Stimulated activated CD8-positive, alpha-beta memory T cell treated with anti-CD3 and anti-CD28 coated beads, Interleukin-4, amount 100 ng/mL, for 1 hour (primary cell): ENCODE measurements at places on chromosomes 3 and 15.

DNA sequence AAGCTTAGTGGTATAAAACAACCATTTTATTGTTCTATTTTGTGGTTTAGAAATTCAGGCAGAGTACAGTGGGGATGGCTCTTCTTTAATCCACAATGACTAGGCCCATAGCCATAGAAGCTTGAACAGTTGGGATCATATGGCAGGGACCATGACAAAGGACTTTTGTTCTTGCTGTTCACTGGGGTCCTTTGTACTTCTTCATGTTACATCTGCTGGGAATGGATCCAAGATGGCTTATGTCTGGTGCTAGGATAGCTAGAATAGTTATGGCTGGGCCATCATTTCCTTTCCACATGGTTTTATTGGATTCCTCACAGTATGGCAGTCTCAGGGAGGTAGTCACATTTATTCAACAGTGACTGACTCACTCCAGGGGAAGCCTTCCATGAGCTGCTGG lies 427.9 kb upstream of the AGTR1 start:
- DNase-seq, result no peak

DNA sequence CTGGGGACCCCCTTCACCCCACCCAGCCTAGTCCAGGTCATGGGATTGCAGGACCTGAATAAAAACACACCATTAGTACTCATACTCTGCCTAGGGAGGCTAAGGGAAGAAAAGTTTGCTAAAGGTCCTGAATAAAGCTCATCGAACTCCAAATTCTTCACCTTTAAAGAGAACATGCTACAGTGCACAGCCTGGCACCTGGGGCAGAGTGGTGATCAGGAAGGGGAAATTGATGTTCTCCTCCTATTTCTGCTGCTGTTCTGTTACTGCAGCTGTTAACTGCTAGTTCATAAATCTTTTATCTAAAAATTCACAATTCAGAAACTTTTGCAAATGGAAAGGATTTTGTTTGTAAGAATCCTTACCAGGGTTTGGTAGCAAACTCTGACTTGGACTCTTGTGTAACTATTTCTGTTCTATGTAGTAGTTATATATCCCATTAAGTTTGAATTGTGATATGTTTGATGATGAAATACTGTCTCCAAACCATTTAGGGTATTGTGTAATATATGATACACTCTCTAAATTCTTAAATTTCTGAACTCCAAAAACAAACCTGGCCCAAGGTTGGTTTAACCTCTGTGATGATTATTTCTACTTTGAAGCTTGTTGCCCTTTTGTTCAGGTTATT lies 27.9 kb downstream of the MCTP2 start:
- no peak for DNase-seq

- no peak for DNase-seq
These were observed 1.7 kb downstream of the PLA2G4D start for GRCh38 chr15:42092398-42093318.

- DNase-seq, result no peak
These were observed 125.0 kb downstream of the ZNF280D start for GRCh38 chr15:56608140-56608778.

GRCh38 chr3:178672275-178672674 lies 136.0 kb downstream of the KCNMB2 start:
- DNase-seq, result no peak

DNA sequence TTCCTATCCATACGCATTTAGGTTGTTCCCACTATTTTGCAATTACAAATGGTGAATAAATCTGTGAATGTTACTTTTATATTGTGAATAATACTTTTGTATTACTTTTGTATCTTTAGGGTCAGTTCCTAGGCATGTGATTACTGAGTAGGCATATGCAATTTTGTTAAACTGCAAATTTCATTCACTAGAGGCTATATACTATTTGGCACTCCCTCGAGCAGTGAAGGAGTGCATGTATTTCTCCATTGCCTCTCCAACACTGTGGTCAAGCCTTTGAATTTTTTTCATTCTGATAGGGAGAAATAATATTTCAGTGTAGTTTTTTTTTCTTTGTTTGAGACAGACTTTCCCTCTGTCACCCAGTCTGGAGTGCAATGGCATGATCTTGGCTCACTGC lies 8.4 kb upstream of the CMTM6 start:
- DNase-seq, result no peak

DNA sequence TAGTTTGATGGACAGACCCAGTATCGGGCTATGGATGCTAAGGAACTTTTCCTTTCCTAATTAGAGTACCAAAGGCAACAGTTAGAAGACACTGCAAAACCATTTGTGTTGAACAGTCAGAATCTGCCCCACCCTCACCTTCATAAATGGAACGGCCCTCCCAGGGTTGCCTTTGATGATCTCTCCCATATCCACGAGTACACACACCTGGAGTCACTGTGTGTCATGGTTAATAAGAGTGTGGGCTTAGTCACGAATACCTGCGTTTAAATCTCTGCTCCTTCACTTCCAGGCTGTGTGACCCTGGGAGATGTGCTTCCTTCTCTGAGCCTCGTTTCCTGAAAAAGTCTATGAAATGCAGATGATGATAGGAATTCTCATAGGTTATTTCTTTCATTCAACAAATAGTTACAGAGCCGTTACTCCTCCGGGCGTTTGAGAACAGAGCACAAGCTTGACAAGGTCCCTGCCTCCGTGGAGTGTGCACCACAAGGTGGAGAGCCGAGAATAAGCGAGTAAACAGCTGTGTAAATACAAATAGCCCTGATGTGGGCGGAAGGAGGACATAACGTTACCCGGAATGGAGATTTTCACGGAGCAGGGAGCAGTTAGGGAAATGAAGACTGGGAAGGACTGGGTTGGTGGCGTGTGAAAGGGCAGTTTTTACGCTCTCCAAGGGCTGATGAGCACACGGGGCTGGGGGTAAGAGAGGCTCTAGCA lies 6.7 kb downstream of the SLC51A start:
- no peak for DNase-seq

- no peak for DNase-seq
These were observed 97.6 kb upstream of the ALDH1A3 start for GRCh38 chr15:100781961-100782530.

DNA sequence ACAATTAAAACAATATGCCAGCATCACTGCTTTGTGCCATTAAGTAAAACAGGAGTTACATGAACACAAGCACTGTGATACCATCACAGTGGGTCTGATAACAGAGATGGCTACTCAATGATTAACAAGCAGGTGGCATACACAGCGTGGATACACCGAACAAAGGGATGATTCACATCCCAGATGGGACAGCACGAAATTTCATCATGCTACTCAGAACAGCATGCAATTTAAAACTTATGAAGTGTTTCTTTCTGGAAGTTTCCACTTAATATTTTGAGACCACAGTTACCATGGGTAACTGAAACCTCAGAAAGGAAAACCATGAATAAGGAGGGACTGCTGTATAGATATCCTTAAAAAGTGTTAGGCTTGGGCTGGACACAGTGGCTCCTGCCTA lies 44.5 kb downstream of the SLC24A1 start:
- no peak for DNase-seq

- no peak for DNase-seq
These were observed 106.5 kb downstream of the UBE3A start for GRCh38 chr15:25332306-25332705.

- DNase-seq, result no peak
These were observed 15.1 kb downstream of the HERC1 start for GRCh38 chr15:63818629-63819028.

- DNase-seq, result no peak
These were observed 134.9 kb upstream of the TOPAZ1 start for GRCh38 chr3:44106756-44107155.

DNA sequence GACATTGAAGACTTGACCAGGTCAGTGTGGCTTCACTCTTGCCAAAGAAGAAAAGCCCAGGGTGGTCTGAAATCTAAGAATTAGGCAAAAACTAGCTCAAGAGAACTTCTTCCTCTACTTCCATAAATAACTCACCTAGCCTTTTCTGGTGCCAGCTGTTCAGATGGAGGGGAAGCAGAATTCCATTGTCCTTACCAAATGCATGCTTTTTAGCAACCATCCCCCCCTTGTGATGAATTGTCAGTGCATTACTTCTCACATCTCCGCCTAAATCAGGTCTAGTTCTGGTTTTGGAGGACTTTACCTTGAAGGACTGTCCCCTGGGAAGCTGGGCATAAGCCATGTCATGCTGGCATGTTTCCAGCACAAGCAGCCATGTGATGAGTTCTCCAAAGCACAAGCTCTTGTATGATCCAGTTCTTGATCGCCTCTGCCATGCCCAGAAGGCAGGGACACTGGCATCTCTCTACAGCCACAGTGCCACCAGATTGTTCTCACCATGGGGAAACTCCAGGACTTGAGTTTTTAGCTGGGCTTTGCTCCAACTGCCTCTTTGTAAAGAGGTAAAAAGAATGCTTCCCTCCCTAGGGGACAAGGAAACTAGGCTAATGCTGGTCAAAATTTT lies 96.4 kb upstream of the IL12A start:
- no peak for DNase-seq

DNA sequence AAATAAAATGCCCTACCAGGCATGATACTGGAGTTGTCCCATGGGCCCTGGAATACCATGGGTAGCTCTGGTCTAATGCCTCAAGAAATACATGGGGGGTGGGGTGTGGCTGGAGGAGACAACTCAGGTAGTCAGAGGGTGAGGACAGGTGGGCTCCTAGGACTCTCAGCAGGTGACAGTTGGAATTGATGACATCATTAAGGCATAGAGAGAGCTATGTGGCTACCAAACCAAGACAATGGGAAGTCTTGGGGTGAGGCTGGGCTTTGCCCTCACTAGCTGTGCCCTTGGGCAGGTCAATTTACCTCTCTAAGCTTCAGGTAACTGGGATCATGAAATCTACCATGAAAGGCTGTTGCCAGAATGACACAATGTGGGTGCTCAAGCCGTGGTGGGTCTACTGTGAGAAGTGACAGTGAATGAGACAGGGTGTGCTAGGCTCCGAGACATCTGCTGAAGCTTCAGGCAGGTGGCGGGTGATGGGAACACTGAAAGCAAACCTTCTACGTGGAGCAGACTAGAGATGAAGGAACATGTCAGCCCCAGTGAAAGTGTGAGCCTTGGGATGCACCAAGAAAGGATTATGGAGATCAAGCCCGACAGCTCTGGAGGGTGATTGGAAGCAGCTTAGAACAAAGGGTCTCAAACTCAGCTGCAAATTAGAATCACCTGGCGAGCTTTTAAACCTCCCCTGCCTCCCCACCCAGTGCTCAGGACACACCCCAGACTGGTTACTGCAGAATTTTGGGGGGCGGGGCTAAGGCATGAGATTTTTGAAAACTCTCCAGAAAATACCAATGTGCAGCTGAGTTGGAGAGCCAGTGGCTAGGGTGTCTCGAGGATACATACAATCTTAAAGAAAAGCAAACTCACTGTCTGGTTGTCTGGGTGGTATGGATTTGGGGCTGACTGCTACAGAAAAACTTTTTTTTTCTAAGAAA lies 21.5 kb downstream of the SLC6A20 start:
- DNase-seq, result no peak

DNA sequence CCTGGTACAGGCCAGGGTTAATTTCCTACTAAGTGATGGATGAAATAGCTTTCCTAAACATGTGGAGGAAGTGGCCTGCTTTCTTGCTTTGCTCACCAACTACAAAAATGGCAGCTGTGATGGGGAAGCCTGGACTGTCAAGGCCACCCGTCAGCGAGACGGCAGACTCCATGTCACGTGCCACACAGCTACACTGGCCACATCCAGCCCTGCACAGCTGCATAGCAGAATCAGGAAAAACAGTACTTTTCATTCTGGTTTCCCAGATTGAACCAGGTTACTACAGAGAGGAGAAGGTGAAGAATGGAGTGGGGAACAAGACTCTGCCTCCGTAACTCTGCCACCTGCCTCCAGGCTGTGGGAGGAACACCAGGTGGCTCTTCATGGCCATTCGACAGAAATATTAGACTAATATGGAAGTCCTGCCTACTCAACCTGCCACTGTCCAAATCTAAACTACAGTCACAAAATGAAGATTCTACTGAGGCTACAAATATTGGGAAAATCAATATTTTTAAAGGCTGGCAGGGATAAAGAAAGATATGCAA lies 174.3 kb downstream of the MAGI1 start:
- no peak for DNase-seq

DNA sequence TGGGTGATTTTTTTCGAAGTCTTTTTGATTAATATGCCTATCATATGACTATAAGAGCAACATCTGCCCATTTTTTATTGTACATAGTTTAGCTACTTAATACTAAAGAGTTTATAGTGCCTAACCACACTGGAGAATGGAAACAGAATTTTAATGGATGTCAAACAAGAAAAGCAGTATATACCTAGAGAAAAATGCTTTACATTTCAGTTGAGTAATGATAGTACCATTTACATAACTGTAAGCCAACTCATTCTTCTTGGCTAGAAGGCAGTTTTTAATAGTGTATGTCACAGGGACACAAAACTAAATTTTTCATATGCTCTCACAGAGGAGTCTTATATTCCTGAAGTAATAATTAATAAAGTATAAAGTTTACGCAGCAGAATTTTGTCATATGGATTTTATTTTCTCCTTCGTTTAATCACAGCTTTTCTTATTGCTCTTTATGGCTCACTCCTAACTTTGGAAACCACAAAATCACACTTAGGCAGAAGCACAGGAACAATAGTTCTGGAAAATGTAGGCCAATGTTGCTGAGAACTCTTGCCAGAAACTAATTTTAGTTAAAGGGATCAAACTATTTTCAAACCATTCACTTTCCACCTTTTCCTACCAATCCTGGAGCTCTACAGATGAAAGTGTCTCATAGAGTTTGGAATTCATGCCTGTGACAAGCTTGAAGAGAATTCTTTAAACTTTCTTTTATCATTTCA lies 243.6 kb downstream of the ZIC1 start:
- DNase-seq, result no peak

- DNase-seq, result no peak
These were observed 308.4 kb downstream of the SQOR start for GRCh38 chr15:45943240-45943639.

- DNase-seq, result no peak
These were observed 17.7 kb upstream of the CGNL1 start for GRCh38 chr15:57358571-57358970.

DNA sequence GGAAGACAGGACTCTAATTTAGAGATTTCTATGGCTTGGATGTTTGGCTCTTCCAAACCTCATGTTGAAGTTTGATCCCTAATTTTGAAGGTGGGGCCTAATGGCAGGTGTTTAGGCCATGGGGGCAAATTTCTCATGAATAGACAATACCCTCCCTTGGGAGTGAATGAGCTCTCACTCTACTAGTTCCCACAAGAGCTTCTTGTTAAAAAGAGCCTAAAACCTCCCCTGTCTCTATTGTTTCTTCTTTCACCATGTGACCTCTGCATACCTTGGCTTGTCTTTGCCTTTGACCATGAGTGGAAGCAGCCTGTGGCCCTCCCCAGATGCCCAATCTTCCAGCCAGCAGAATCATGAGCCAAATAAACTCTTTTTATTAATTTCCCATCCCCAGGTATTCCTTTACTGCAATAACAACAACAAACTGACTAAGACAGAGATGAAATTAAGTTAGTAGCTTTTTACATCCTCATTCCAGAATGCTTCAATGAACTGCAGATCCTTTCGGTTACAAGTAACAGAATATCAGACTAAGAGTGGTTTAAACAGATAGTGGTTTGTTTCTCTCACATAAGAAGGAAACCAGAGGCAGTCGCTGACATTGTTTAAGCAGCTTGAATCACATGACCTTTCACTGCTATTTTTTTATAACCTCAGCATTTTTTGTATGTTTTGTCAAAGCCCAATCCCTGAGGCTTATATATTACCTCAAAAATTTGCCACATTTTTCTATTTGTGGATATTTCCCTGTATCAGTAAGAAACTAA lies 1013.3 kb upstream of the SEMA6D start:
- DNase-seq, result no peak

GRCh38 chr15:76642671-76643070 lies 262.5 kb downstream of the SCAPER start:
- DNase-seq, result no peak

GRCh38 chr15:76342382-76343201 lies 6.0 kb downstream of the ISL2 start:
- no peak for DNase-seq
